Natural killer cell treated with Interleukin-12 subunit alpha and Interleukin-12 subunit beta and Interleukin-15 and Interleukin-18, amount 100 ng/mL, for 72 hours (primary cell): ENCODE measurements at places on chromosomes 2 and 18. TPM values are rescaled to one million over a fixed set of nuclear protein-coding genes. Genes with fewer than 3 reads are reported as not detected.

GRCh38 chr2:44778671-44779476 is 162.6 kb upstream of the SIX3 start:
- H3K4me3 ChIP-seq = no peak overlapping the region
- peak; percentile 12 for DNase-seq
- H3K36me3 ChIP-seq = no peaks in the 10 kb centered on the region
- peaks cover 16% of the 10 kb centered on the region for H3K27me3 ChIP-seq
- no peak overlapping the region for H3K27ac ChIP-seq
- no peaks in the 10 kb centered on the region for H3K4me1 ChIP-seq

DNA sequence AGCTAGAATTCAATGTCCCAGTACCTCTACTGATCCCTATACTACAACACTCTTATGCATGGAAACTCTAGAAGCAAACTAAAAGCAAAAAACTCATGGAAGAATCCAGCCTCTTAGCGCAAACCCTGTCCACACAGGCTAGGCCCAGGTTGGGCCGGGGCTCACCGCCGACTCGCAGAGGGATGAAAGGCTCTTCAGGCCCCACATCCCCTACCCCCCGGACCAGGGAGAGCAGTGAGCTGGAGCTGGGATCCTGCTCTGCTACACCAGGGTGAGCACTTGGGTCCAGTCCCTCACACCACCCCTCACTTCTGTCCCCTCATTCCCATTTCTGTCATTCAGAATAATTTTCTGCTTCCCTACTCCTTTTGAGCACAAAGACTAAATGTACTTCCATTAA is 2.0 kb downstream of the OST4 start:
- peaks cover 50% of the 10 kb centered on the region for H3K4me1 ChIP-seq
- no peak for DNase-seq
- H3K36me3 ChIP-seq = peaks cover 25% of the 10 kb centered on the region
- H3K27me3 ChIP-seq = no peaks in the 10 kb centered on the region
- H3K4me3 ChIP-seq = peak overlapping the region; percentile 98

DNA sequence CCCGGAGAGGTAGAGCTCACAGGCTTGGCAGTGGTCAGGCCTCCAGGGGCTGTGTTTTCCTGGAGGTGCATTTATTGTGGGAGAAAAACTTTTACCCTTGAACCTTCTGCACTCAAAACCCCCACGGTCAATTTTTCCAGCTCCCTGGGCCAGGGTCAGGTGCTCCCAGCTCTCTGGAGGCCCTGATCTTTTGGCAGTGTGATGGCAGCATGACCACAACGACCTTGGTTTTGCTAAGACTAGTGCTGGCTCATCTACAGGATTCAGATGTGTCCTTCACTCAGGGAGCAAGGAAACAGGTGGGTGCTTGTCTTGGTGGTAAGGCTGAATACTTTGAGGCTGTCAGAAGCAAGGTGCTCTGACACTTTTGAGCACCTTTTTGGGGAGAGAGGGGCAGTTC is 92.3 kb downstream of the CCDC93 start:
- H3K4me3 ChIP-seq = no peak overlapping the region
- H3K27me3 ChIP-seq = no peaks in the 10 kb centered on the region
- DNase-seq = no peak
- H3K4me1 ChIP-seq = peaks cover 6% of the 10 kb centered on the region

DNA sequence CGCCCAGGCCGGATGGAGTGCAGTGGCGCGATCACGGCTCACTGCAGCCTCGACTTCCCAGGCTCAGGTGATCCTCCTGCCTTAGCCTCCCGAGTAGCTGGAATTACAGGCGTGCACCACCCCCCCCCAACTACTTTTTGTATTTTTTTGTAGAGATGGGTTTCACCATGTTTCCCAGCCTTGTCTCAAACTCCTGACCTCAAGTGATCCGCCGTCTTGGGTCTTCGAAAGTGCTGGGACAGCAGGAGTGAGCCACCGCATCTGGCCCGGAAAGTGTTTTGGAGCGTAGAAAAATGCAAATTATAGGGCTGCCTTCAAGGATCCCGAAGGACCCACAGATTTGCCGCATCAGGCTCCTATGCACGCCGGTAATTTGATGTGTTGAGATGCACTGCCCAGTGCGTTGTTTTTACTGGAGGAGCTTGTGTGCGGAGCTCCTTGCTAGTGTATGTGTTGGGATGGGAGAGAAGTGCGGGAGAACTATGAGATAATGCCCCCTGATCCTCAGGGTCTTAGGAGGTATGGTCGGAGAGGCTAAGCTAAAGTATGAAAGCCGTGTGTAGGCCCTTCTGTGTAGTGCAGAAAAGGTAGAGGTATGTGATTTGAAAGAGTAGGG is 1.2 kb upstream of the CLASP1 start:
- H3K4me3 ChIP-seq = peak overlapping the region; percentile 96
- DNase-seq = no peak
- peaks cover 10% of the 10 kb centered on the region for H3K36me3 ChIP-seq
- no peaks in the 10 kb centered on the region for H3K27me3 ChIP-seq

- H3K4me1 ChIP-seq = peaks cover 26% of the 10 kb centered on the region
- peak overlapping the region; percentile 11 for H3K27ac ChIP-seq
- no peaks in the 10 kb centered on the region for H3K27me3 ChIP-seq
- H3K36me3 ChIP-seq = no peaks in the 10 kb centered on the region
- no peak for DNase-seq
- H3K4me3 ChIP-seq = no peak overlapping the region
Observed at GRCh38 chr18:46152808-46153617, 48.8 kb downstream of the HAUS1 start.

- H3K27me3 ChIP-seq = peaks cover 6% of the 10 kb centered on the region
- no peak for DNase-seq
- H3K36me3 ChIP-seq = no peaks in the 10 kb centered on the region
- no peaks in the 10 kb centered on the region for H3K4me1 ChIP-seq
Observed at GRCh38 chr18:32698153-32698552, 74.7 kb downstream of the KLHL14 start.

DNA sequence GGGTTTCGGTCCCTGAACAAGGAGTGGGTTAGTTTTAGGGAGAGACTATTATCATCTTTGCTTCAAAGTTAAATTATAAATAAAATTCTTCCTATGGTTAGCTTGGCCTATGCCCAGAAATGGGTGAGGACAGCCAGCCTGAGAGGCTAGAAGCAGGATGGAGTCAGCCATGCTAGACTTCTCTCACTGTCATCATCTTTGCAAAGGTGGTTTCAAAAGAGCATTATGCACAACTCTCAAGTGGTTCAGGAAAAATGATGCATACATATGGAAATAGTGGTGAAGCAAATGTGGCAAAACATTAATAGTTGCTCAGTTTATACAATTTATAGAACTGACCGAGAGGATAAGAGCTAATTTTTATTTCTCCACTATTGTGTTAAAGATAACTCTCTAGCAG is 283.9 kb upstream of the FBXO11 start:
- no peak for DNase-seq
- H3K27ac ChIP-seq = no peak overlapping the region
- H3K27me3 ChIP-seq = no peaks in the 10 kb centered on the region

GRCh38 chr2:28273751-28274150 is 118.9 kb upstream of the FOSL2 start:
- peak overlapping the region; percentile 68 for H3K4me3 ChIP-seq
- peak; percentile 67 for DNase-seq
- peaks cover 59% of the 10 kb centered on the region for H3K4me1 ChIP-seq
- no peaks in the 10 kb centered on the region for H3K27me3 ChIP-seq

GRCh38 chr2:18741895-18742732 is 152.7 kb upstream of the NT5C1B start:
- H3K27ac ChIP-seq = no peak overlapping the region
- no peak overlapping the region for H3K4me3 ChIP-seq
- no peak for DNase-seq
- H3K36me3 ChIP-seq = no peaks in the 10 kb centered on the region

DNA sequence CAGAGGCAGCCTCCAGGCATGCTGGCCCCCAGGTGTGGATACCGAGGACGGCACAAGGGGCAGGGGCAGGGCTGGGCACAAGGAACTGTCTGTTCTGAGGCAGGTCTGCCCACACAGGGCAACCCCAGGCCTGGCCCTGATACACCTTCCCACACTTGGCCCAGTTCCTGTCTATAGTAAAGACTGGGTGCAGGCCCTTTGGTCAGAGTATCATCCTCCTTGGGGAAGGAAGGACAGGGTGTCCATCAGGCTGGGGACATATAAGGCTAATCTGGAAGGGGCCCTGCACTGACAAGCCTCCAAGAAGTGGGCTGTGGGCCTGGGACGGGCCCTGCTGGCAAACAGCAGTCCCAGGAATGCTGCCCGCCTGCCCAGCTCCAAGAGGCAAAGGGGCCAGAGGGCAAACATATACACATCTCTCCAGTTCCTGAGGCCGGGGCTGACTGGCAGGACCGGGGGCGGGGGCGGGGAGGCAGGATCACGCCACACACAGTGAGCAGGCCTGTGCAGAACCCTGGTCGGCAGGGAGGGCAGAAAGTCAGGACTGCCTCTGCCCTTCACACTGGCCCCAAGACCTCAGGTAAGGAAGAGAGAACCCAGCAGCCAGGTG is 18.9 kb downstream of the SDC1 start:
- H3K27ac ChIP-seq = no peak overlapping the region
- no peaks in the 10 kb centered on the region for H3K27me3 ChIP-seq
- no peak overlapping the region for H3K4me3 ChIP-seq
- H3K4me1 ChIP-seq = no peaks in the 10 kb centered on the region

- peaks cover 4% of the 10 kb centered on the region for H3K36me3 ChIP-seq
- H3K4me1 ChIP-seq = peaks cover 49% of the 10 kb centered on the region
- DNase-seq = no peak
- no peaks in the 10 kb centered on the region for H3K27me3 ChIP-seq
- H3K4me3 ChIP-seq = peak overlapping the region; percentile 90
- H3K27ac ChIP-seq = peak overlapping the region; percentile 91
Observed at GRCh38 chr2:43220760-43221123, 5.7 kb downstream of the ZFP36L2 start.

DNA sequence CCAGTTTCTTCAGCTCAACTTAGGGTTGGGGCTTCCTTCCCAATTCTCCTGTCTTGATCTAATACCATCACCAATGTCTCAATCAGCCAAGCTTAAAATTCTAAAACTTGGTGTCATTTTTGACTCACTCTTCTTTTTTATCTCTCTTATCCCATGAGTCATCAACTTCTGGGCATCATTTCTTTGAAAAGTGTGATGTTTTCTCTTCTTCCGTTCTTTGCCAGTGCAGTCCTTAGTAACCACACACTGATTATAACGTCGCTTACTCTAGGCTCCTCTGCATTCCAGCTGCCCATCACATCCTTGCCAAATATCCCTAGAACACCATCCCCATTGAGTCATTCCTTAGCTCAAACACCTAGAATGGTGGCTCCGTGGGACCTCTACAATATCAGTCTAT is 27.4 kb upstream of the MRO start:
- no peaks in the 10 kb centered on the region for H3K36me3 ChIP-seq
- H3K27me3 ChIP-seq = no peaks in the 10 kb centered on the region
- H3K27ac ChIP-seq = no peak overlapping the region
- no peak overlapping the region for H3K4me3 ChIP-seq
- no peak for DNase-seq
- H3K4me1 ChIP-seq = no peaks in the 10 kb centered on the region

The CELF4 gene
- total RNA-seq = not detected

The PLCL1 gene
- 0.95 TPM for total RNA-seq

The LPIN1 gene
- 112 TPM for total RNA-seq

The NRP2 gene
- 1.5 TPM for total RNA-seq

The CFLAR gene
- total RNA-seq = 438 TPM

The SLC5A7 gene
- total RNA-seq = not detected

The IL36RN gene
- not detected for total RNA-seq

The SETBP1 gene
- 79.6 TPM for total RNA-seq

The MGAT4A gene
- total RNA-seq = 25.0 TPM

The KLHL41 gene
- not detected for total RNA-seq
